Stimulated activated CD4-positive, alpha-beta T cell treated with anti-CD3 and anti-CD28 coated beads, Interleukin-15, amount 100 ng/mL, for 48 hours (primary cell): ENCODE measurements at places on chromosomes 7 and 10.

DNA sequence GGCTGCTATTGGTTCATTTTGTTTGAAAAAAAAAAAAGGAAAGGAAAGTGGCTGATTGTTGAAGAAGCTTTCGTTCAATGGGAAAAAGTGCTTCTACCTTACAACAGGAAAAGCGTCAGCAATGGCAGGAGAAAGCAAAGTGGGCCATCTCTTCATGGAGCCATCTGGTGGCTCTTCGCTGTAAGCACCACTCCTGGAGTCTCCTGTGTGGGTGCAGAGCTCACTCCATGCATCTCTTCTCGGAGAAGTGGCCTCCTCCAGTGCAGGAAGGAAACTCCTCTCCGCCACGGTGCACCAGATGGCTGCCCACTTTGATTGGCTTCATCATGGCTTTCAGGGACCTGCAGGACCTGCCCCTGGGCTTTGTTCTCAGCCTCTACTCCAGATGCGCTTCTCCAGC lies 250.9 kb downstream of the PTEN start:
- no peak for DNase-seq

DNA sequence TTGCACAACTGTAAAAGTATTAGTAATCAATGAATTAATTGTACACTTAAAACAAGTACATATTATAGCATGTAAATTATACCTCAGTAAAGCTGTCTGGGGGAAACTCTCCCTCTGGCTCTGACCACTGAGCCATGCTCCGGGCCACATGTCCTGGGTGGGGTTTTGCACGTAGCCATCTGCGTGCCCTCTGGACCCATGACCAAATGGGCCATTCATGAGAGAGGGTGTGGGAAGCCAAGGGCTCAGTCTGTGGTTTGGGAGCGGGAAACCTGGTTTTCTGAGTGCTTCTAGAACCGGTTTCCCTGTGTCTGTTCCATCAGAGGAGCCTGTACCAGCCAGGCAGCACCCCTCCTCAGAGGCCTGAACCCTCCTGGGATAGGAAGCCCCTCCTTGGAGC lies 143.2 kb downstream of the SH3PXD2A start:
- no peak for DNase-seq

DNA sequence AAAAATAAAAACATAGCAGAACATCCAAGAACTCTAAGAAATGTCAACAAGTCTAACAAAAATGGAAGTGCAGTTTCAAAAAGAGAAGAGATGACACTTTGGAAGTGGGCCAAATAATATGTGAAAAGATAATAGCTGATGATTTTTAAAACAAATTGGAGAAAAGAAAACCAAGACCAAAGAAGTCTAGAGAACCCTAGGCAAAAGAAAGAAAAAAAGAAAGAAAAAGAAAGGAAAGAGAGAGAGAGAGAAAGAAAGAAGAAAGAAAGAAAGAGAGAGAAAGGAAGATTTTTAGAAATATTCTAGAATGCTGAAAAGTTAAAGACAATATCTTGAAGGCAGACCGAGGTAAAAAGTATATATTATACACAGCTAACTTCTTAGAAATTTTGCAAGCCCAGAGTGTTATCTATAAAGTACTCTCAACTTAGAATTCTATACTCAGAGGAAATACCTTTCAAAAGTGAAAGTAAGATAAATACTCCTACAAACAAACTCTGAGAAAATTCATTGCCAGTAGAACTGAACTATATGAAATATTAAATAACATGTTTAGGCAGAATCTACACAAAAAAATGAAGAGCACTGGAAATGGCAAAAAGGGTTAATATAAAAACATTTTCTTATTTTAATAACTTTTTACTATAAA lies 138.7 kb upstream of the SMIM30 start:
- DNase-seq: no peak

GRCh38 chr7:157309988-157310668 lies 26.7 kb upstream of the DNAJB6 start:
- DNase-seq: no peak

GRCh38 chr10:35908451-35908850 lies 266.4 kb upstream of the FZD8 start:
- DNase-seq: no peak

- DNase-seq: no peak
Measured at GRCh38 chr10:60762554-60762953, 15.7 kb upstream of the CDK1 start.

DNA sequence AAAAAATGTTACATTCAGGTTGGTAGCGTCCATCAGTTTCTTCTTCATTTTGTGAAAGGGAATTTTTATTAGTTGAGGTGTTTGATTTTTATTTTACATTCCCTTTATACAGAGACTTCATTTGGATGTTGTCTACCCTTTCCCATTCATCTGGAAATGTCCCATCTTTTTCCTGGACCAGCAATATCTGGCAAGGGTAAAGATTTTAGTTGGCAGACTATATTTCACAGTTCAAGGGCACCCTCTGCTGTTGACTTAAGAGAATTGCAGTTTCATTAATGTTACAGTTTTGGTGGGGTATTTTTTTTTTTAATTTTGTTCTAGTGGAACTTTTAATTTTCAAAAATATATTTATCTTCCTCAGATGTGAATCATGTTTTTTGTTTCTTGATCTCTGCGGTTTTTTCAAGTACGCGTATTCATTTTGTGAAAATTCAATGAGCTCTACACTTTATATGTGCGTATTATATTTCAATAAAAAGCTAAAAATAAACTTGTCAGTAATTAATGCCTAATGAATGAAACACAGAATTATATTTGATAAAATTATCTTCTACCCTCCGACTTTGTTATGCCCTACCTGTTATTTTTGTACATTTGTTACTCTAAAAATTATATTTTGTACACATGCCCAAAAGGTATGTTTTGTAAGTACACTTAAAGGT lies 97.9 kb upstream of the KLF14 start:
- no peak for DNase-seq

GRCh38 chr7:29053105-29053872 lies 93.0 kb downstream of the CPVL start:
- no peak for DNase-seq

- DNase-seq: no peak
Measured at GRCh38 chr7:9498303-9498702, 1064.9 kb downstream of the NXPH1 start.

- DNase-seq: peak; percentile 65
Measured at GRCh38 chr10:69087590-69088470, at the start of gene SRGN. SRGN (plus strand) TSS chr10:69088103; CDS start chr10:69088158, 55 bp downstream.

DNA sequence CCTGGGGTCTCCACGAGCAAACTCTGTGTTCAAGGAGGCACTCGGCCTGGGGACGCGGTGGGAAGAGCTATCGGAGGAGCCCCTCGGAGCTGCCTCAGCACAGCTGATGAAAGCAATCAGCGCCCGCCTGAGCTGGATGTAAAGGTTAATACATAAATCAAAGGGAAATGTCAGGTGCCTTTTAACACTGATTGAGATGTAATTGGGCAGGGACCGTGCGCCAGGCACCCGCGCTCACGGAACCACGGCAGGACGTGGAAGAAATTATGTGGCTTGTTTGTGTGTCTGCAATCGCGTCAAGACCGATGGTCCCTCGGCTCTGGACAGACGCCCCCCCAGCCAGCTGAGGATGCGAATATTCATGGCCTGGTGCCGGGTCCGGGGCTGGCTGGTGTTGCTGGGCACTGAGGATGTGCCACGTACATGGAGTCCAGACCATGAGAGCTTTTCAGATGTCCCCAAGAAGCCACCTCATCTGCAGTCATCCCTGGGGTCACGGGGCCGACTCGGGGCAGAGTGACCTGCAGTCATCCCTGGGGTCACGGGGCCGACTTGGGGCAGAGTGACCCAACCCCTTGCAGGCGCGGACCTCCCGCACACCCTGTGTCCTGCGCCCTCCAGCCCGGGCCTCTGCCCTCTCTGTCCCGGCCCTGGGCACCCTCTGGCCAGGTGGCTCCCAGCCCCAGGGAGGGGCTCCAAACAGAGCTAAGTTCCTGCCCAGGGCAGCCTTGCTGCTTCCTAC lies 15.6 kb downstream of the FOXL3 start:
- DNase-seq: no peak

DNA sequence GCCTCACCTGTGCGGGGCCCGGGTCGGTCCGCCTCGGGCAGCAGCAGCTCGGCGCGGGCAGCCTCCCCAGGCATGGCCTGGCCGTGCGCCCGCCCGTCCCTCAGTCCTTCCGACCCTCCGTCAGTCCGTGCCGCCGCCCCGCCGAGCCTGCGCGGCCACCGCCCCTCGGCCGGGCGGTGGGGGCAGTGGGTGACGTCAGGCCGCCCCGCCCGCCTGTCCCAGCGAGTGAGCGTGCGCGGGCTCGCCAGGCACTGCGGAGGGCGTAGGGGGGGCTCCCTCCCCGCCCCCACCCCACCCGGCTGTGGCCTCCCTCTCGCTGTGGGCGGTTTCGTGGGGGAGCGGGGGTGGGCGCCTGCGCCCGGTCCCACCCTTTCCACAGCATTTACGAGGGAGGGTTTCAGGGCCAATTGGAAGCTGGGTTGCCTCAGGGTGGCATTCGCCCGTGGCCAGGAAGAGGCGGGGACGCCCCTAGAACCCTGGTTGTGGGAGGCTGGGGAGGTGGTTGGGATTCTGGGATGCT lies at the start of gene NACAD:
Gene NACAD (minus strand): TSS at position 149 of the 520 bp plus-strand sequence. CDS start 75 bp downstream, at position 74.
- DNase-seq: no peak

GRCh38 chr10:83346266-83346910 lies 792.9 kb upstream of the GHITM start:
- DNase-seq: no peak

DNA sequence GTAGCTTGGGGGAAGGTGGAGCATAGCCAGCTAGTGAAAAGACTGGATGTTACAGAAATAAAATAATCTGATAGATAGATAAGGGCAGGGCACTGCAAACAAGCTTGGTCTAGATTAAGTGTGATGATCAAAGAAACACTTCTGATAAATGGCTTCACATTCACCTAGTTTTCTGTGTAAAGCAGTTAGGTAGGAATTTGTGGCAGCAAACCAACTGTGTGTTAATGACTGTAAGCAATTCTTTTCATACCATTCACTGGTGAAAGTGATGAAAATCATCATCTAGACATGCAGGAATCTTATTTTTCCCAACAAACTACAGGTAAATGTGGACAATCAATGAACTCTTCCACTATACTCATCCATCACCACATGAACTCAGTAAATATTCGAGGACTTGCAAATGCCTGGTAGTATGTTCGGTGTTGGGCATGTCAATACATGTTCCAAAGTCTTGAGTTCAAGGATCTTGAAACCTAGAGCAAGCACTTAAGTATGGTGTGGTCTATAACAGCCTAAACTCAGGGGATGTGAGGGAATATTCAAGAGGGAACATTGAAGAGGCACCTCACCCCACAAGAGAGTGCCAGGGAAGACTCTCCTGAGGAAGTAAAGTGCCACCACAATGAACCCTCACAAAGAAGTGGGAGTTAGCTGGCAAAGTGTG lies 20.5 kb downstream of the PON3 start:
- DNase-seq: no peak

DNA sequence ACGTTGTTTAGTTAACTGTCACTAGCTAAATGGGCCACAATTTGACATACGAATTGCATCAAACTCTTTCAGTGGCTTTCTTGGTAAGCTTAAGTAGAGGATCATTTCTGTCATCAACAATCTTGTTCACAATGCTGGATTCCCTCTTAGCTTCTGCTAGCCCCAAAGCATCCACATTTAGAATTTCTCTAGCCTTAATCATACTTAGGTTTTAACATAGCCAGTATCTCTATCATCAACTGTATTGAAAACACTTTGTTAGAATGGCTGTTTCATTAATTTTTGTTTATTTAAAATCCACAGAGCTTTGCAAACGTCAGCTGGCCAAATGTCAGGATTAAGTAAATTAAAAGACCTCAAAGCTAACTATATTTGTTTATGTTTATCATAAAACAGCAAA lies 41.1 kb downstream of the ABRAXAS2 start:
- no peak for DNase-seq

- DNase-seq: no peak
Measured at GRCh38 chr7:28815928-28816373, 142.2 kb downstream of the TRIL start.

- no peak for DNase-seq
Measured at GRCh38 chr10:77970869-77971803, 44.6 kb upstream of the DLG5 start.

- no peak for DNase-seq
Measured at GRCh38 chr10:33279811-33280602, 54.5 kb downstream of the NRP1 start.

DNA sequence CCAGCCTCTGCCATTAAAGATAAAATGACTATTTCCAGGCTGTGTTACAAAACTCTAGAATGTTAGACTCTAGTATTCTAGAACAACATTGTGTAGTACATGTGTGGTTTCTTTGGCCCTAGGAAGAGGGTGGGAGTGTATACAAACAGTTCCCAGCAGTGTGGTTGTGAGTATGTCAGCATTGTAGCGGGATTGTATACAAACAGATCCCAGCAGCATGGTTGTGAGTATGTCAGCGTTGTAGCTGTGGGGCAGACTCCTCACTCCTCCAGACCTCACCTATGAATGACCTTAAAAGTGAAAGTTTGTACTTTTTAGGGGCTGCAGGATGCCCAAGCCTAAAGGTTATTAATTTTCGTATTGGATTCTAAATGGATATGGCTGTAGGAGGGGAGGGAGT lies 6.9 kb upstream of the ACSL5 start:
- DNase-seq: no peak

DNA sequence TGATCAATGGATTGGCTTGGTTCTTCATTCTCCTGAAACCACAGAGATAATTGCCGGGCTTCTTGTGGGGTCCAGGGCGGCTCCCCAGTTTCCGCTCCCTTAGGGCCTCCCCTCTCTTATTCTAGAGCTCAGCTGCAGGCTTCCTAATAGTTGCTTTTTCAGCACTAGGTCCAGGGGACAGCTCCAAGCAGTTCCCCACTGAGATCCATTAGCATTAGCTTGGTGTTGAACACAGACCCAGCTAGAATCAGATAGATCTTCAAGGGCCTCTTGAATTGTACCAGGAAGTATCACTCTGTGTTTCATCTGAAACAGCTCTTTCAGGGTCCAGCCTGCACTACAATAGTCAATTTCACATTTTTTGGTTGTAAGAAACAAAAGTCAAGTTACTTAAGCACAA lies 238.7 kb downstream of the SEC23IP start:
- no peak for DNase-seq

- no peak for DNase-seq
Measured at GRCh38 chr10:78255796-78256638, 222.4 kb downstream of the RPS24 start.

DNA sequence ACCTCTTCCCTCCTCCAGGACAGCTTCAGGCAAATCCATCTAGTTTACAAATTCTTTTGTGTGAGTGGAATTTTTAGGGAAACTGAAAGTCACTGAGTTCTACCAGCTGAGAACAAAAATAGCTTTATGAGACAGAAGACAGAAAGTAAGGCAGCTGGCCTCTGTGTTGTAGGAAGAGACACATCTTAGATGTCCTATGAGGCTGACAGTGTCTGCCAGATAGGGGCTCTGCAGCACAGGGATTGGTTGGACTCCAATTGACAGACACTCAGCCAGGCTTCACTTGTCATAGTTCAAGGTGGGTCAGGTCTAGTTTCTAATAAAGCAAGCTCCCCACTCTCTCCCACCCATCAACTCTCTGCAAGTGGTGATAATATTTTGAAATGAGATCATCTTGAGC lies 574.9 kb downstream of the CCSER2 start:
- no peak for DNase-seq

GRCh38 chr7:116812860-116813259 lies 49.5 kb upstream of the CAPZA2 start:
- no peak for DNase-seq

- no peak for DNase-seq
Measured at GRCh38 chr7:30448461-30449189, 30.0 kb downstream of the NOD1 start.

- no peak for DNase-seq
Measured at GRCh38 chr7:16668978-16669377, 23.0 kb downstream of the BZW2 start.
